ENCODE measurements at places on chromosomes 7 and 10.

DNA sequence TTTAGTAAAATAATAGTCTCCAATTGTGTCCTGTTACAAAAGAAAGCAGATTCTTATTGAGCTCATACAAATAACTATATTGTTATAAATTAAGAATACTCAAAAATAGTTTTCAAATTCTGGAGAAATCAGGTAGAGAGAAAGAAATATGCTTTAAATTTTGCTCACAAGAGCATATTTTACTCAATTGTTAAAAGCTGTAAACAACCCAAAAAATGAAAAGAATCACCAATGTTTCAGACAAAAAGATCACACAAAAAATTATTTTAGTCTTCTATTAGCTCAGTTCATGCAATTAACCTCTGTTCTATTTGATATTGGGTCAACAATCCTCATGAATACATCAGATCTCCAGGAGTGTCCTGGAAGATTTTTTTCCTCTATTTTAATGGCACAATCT lies 18.6 kb upstream of the TRPV6 start:
- no peak for DNase-seq

- no peak for DNase-seq
These were observed 355.8 kb downstream of the CCSER2 start for GRCh38 chr10:84683980-84684740.

DNA sequence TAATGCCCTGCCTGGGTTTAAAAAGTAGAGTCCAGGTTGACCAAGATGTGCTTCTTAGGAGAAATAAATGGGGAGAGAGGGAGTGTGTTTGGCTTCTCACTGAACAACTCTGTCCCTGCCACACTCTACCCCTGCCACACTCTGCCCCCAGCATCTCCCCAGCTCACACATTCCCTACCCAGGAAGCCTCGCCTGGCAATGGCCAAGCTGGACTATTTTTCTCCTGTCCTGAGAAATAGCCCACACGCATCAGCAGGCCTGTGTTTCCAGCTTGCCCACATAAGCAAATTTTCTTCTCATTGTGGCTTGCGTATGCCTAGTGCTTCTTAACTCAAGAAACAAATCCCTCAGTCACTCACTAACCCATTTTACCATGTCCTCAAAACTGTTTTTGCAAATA lies 1.8 kb downstream of the LRRC18 start:
- no peak for DNase-seq

DNA sequence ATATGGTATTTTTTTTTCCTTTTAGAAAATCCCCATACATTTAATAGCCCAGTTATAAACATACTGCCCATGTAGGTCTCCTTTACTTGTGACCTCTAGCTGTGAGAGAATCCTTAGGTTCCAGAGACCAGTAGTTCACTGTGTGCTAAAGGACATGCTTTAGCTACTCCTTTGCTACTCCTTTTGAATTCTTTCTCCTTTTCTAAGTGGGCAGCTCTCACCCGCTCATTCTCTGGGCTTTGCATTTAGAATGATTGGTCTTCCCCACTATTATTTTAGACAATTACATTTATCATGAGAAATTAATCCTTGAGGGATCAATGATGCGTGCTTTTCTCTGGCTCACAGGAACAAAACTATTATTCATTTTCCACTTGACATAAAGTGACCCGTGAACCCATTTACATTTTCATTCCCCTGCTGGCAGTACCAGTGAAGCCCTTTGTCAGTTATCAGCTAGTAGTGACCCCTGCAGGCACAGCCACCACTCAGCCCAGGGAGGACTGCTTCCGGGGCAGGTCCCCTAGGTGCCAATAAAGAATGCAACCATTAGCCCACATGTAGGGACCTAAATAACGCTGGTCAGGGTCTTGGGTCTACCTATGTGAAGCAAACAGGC lies 844.3 kb downstream of the CNTNAP2 start:
- DNase-seq, result no peak

- no peak for DNase-seq
These were observed 120.2 kb upstream of the ODAD2 start for GRCh38 chr10:28118985-28119628.

DNA sequence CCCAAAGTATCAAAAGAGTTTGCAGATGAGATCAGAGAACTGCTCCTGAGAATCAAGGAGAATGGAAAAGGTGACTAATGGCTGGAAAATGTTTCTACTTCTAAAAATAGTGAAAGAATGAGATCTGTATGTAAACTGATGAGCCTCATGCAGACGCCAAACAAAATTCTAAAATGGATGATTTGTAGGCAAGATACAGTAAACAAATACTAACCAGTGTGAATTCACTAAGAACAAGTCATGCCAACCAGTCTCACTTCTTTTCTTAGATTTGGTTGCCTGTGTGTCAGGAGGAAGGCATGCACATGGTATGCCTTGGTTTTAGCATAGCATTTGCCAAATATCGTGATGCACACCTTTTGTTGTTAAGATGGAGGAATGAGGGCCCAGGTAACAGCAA lies 94.9 kb upstream of the PIK3CG start:
- no peak for DNase-seq

DNA sequence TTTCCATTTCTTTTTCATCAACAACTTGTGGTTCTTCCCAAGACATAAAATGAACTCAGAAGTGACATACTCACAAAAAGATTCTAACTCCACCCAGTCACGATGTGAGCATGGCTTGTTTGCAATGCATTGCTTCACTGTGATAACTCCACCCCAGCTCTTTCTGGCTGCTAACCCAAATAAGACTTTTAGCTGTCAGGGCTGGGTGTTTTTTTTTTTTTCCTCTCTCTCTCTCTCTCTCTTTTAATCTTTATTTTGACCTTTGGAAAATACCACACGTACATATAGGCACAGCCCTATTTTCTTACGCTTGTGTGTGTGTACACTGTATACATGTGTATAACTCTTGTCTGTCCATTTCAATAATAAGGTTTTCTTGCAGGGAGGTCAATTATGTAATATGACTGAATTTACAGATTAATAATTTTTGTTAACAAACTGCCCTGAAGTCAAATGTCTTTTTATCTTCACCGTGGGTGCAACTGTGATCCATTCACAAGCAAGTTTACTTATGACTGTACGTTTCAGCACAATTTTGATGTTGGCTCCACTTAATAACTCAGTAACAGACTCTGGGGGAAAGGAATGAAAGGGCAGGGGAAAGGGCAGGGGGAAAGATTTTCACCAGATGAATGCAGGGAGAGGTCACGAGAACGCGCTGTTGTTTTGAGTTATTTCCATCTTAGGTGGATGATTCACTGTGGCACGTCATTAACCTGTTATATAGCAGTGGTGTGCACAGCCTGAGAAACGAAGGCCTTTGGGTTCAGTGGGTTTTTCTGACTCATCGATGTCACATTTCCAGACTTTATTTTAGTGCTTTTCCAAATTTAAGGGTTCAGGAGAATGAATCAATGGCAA lies 49.1 kb downstream of the APBB1IP start:
- no peak for DNase-seq

DNA sequence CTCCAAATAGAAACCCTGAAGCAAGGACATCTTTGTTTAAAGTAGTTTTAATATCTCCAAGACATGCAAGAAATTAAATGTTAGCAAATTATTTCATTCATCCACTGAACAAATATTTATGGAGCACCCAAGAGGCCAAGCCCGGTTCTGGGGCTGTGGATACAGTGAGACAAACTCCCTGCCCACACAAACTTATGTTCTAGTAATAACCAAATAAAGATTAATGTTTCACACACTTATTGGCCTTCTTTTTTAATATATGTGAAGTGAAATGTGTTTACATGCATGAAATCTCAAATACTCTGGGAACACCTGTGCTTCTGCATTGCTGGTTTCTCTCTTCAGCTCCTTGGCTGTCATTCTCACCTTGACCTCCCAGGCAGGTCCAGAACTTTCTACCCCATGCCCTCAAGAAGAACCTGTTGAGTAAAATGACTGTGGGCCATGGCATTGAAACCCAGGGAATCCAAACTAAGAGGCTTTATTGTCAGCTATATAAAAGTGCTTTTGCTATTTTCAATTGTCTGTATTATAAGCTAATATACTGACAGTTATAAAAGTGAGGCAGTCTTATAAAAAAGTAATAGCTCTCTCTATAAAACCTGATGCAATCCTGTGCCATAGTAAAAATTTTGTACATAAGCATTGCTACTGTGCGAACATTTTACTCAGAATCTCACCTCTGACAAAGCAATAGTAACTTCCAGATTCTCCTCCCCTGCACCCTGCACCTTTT lies 43.7 kb downstream of the SVIL start:
- DNase-seq, result no peak

GRCh38 chr7:85596827-85597226 lies 410.0 kb upstream of the SEMA3D start:
- DNase-seq, result no peak

DNA sequence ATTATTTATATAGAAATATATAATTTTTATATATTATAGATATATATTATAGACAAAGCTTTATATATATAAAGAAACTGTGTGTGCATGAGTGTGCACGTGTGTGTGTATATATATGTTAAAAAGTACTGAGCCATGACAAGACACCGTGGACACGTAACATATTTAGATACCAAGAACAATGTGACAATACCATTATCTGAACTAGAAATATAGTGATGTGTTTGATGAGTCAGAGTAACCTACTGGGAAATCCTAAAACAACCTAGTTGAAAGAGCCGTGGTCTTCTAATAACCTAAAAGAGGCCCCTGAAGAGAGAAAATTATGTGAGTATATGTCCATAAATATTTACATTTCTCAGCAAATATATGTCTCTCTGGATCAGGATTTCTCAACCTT lies 50.7 kb upstream of the ITGB8 start:
- no peak for DNase-seq

DNA sequence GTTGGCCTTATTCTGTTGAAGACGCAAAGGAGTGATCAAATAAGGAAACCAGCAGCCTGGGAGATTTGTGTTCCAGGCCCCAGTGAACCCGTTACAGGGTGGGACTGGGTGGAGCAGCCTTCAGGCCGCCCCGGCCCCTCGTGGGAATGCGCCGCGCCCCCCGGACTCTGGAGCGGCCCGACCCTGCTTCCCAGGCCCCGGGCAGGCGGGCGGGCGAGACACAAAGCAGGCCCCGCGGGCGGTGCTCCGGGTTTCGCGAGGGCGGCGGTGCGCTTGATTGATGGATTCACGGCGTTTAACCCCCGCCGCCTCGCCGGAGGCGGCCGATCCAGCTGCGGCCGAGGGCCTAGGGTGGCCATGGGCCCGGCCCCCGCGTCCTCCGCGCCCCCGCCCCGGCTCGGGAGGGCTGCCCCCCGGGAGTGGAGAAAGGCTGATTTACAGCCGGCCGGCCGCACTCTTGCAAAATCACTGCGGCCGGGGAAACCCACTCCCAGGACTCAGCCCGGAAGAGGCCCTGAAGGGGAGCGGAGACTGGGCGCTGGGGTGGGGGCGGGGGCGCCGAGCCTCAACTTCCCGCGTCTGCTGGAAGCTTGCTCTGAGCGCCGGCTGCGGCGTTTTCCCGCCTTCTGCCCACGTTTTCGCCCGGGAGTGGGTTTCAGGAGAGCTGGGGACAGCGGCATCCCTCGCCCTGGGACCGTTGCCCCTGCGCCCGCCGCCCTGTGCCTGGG lies 299.6 kb upstream of the NFE2L3 start:
- DNase-seq, result no peak

DNA sequence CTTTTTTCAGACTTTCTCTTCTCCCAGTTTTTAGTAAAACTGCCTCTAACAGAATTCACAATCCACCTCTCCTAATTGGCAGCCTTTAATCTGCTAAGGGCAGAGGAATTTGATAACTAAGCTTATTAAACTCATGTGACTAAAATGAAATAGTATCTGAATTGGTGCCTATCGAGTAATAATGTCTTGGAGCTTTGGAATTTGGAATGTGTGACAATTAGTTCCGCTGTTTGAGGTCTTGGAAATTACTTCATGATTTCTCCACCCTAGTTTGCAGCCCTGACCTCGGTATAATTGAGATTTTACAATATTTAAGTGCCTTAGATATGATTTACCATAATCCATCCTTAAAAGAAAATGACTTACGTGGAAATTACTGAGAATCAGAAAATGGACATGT lies 190.4 kb upstream of the NEBL start:
- no peak for DNase-seq

GRCh38 chr10:5630112-5630436 lies 36.3 kb downstream of the ASB13 start:
- DNase-seq, result no peak

DNA sequence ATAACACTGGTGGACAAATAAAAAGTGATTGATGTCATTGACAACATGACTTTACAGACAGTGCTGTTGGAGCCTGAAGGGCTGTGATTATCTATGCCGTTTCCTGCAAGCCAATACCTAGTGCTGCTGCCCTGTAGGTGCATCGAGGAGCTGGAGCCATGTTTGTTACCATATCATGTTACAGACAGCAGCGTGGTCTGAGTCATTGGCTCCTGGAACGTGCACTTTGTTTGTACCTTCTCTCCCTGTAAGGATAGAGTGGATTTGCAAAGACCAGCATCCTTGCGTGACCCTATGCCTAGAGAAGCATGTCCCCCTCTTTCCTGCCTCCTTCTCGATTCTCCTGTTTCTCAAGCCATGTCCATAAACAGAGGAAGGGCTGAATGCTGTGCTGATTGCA lies 597.2 kb downstream of the TYW1 start:
- no peak for DNase-seq

DNA sequence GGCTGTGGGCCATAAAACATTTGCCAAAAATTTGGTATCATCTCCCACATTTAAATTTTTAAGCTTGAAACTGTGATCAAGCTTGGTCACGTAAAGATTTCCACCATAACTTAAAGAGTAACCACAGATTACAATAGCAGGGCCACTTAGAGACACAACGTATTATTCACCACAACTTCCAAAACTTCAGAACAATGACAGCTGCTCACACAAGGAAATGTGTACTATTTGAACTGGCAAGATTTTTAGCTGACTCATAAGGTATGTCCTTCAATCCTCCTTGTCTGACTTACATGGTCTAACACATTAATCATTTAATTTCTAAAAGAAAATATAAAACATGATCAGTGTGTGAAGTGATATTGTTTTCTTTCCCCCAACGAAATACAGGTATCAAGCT lies 234.5 kb downstream of the PARD3 start:
- DNase-seq, result no peak

DNA sequence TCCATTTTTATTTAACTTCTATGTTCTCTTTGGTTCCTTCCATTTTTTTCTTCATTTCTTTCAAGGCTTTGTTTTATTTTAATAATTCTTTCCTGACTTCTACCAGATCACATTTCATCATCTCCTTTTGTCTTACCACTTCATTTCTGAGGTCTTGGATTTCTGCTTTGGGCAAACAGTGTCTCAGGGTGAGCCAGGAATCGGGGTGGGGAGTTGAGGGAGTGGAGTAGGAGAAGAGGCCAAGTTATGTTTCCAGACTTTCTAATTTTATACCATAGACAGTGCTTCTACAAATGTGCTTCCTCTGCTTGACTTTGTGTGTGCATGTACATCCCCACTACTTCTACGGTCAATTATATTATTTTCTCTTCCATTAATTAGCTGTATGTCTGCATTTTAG lies 112.1 kb downstream of the PRKG1 start:
- DNase-seq, result no peak

GRCh38 chr7:111958896-111959295 lies 247.3 kb downstream of the DOCK4 start:
- DNase-seq, result no peak

Data from neuronal stem cell (in vitro differentiated cells).